BE2C (cell line): ENCODE measurements at places on chromosomes 1 and 21.

DNA sequence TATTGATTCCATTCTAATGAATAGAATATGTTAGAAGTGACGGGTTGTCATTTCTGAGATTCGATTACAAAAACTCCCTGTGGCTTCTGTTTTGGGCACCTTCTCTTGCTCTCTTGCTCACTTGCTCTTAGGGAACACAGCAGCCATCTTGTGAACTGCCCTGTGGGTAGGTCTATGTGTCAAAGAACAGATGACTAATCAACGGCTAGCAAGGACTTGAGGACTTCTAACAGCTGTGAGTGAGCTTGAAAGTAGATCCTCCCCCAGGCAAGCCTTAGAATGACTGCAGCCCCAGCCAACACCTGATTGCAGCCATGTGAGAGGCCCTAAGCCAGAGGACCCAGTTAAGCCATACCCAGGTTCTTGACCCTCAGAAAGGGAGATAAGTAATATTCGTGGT, 49.3 kb downstream of the AZIN2 start:
- no peak for DNase-seq

DNA sequence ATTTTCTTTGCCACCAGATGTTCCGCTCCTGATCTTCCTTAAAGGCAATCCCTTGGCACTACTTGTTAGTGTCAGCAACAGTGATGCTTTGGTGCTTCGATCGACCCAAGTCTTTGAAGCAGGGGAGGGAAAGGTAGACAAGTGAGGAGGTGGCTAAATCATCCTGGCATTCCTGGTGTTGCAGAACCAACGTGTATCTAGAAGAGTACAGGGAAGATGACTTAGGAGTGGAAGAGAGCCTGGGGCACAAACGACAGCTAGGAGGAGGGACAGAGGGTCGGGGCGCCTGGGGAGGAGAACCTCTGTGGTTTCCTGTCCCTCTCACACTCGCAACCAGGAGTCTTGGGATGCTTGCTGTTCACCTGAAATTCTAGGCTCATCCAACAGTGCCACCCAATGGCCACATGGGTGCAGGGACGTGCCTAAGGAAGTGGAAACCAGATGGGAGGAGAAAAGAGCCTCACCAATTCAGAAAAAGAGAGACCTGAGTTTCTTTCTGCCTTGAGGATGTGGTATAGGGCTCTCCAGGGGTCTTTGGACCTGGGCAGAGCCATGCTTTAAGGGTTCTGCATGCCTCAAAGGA, 9.5 kb upstream of the KCNA2 start:
- DNase-seq: peak; percentile 79

- no peak for DNase-seq
These were observed 60.7 kb upstream of the KIF26B start for GRCh38 chr1:245094092-245094491.

- DNase-seq: no peak
These were observed 95.9 kb downstream of the USP25 start for GRCh38 chr21:15825700-15826099.

DNA sequence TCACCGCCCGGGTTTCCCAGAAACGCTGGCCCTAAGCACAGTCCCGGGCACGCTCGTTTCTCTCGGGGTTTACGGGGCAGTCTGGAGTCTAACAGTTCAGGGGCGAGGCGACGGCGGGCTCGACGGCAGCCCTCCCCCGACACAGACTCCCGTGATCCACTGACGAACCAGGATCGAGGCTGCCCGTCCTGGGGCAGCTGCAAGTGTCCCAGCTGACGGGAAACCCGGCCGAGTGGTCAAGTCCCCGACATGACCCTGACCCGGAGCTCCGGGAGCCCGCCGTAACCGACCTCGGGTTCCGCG, 494 bp downstream of the UBE2J2 start:
- no peak for DNase-seq

DNA sequence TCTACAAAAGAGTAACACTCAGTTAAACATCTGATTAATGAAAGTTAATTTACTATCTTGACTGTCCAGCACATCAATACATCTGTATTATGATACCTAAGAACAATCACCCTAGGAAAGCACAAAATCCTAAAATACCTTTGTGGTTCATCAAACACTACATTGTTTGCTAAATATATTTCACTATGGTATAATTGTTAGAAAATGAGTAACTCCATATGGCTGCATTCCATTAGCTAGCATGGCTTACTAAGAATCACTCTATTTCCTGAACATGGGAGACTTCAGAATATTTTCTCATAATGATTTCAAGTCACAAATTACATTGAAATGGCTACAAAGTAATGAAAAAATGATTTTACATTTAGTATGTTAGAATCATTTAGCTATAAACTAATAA, 12.5 kb downstream of the TRMT1L start:
- no peak for DNase-seq

- no peak for DNase-seq
These were observed 29.0 kb upstream of the PRRX1 start for GRCh38 chr1:170634824-170635410.

DNA sequence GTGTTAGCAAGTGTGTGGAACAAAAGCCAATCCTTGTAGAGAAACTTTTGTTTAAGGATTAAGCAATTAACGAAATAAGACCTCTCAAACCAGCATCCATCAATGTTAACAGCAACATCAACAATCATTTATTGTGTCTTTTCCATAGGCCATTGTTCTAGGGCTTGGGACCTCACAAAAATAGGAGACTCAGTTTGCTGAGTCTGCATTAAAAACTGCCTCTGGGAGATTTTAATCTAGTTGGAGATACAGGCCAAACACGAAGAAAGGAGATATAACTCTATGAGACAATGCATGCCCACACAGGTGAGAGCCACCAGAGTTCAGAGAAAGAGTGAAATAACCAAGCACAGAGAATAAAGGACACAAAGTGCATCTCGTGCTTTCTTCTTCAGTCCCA, 14.4 kb upstream of the SELP start:
- DNase-seq: no peak

GRCh38 chr1:35569936-35570335, 3.2 kb upstream of the TFAP2E start:
- DNase-seq: no peak

DNA sequence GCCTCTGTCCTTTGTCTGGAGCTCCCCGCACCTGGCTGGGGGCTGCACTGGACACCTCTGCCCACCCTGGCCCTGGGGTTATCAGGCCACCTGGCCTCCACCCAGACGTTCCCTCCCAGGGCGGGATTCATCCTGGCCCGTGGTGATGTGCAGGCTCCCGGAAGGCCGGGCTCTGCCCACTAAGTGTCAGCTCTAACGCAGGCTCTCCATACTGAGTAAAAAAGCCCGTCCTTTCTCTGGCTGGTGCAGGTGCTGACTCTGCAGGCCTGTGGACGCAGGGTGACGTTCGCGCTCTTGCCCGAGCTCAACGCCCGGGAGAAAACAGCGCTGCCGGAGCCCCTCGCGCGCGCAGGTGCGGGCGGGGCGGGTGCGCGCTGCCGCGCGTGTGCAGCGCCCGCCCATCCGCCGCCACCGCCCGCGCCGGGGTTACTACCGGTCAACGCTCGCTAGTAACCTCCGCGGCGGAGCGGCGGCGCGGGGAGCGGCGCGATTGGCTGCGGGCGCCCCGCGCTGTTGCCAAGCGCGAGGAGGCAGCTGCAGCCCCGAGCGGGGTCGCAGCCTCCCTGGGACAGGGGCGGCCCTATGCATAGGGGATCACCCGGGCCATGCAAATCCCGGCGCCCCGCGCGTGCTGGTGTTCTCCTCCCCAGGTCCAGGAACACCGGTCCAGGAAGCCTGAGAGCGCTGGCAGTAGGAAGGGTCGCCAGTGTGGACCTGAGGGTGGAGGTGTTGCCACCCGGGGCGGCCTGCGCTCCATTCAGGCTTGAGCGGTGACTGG, 15.7 kb downstream of the ABCG1 start:
- DNase-seq: peak; percentile 91

- DNase-seq: no peak
These were observed 125.9 kb downstream of the PTPRC start for GRCh38 chr1:198764748-198765147.

DNA sequence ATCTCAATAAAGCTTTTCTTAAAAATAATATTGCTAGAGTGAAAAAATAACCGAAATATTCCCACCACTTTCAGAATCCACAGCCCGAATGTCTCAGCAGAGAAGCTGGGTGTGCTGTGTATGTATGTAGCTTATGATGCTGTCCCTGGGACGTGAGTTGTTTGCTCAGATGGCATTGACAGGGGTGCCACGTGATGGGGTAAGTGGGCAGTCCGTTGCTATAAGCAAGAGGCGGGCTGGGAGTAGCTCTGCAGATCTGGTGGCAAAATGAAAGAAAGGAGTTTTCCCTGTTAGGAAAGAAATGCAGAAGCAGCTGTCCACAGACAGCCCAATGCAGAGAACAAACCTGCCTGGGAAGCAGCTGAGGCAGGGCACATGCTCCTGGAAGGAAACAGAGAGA, 3.8 kb upstream of the FAM20B start:
- DNase-seq: peak; percentile 50

- DNase-seq: no peak
These were observed 54.7 kb upstream of the ARHGEF16 start for GRCh38 chr1:3399732-3400131.

DNA sequence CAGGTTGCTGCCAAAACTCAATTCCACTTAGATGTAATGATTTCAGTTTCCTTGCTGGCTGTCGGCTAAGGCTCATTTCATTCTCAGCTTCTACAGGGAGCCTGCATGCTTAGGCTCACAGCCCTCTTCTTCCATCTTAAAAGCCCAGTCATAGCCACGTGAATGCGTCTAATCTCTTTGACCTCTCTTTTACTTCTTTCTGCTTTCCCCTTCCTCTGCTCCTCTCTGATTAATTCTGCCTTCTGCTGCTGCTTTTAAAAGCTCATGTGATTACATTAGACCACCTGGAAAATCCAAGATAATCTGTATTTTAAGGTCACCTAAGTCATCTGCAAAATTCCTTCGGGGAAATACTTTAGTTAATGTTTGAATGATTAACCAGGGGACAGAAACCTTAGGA, 812.8 kb upstream of the BRINP3 start:
- DNase-seq: no peak

DNA sequence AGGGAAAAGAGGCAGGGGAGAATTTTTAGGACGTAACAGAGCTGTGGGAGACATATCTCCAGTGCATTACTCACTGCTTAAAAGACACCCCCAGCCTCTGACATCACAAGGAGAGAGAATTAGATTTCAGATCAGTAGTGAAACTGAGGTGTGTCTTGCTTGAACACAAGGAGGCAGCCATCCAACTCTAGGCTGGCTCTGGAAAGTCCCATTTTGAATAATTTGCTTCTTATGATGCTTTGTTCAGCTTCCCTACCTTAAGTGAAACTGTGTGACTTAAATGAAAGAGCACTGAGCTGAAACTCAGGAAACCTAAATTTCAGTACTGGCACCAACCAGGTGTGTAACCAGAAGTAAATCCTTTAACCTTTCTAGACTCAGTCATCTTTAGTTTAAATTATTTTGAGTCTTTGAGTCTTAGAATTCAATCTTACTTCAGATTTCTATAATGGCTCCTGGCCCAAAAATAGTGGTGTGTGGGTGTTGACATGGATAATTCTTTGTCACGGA, 251.6 kb upstream of the SGIP1 start:
- no peak for DNase-seq

GRCh38 chr1:227295609-227296008, 22.7 kb downstream of the CDC42BPA start:
- no peak for DNase-seq

DNA sequence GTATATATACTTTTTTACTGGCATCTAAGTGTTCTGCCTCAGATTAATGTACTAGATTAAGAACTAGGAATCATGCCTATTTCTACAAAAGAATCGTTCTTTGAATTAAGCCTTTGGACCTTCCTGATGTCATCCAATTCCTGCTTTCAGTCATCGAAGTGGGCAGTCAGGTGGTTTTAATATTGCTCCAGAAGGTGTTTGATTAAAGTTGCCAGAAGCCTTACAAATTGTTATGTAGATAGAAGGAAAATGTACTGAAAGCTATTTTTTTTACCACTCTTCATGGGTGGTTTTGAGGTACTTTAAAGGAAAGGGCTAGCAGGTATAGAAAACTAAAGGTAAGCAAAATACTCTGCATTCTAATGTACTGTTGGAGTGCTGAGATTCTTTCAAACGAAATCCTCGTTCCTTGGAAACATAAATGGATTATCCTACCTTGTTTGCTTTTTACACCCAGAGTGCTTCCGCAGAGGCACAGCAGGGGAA, 716 bp downstream of the CTBS start:
- no peak for DNase-seq

DNA sequence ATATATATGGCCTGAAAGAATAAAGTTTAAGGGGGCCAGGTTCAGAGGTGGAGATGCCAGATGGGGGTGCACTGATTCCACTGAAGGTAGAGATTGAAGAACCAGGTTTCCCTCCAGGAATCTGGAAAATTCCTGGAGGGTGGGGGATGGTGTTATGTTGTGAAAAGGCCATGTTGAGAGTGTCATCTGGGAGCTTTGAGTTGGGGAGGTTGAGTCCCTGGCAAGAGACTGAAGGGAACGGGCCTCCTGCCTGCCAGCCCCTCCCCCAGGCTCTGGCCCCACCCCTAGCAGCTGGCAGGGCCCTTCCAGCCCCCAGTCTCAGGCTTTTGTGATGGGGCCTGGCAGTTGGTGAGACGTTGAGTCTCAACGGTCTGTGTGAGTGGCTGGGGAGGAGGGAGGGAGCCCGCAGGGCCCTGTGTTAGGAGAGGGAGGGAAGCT, 4.1 kb downstream of the PTPRU start:
- DNase-seq: peak; percentile 15

DNA sequence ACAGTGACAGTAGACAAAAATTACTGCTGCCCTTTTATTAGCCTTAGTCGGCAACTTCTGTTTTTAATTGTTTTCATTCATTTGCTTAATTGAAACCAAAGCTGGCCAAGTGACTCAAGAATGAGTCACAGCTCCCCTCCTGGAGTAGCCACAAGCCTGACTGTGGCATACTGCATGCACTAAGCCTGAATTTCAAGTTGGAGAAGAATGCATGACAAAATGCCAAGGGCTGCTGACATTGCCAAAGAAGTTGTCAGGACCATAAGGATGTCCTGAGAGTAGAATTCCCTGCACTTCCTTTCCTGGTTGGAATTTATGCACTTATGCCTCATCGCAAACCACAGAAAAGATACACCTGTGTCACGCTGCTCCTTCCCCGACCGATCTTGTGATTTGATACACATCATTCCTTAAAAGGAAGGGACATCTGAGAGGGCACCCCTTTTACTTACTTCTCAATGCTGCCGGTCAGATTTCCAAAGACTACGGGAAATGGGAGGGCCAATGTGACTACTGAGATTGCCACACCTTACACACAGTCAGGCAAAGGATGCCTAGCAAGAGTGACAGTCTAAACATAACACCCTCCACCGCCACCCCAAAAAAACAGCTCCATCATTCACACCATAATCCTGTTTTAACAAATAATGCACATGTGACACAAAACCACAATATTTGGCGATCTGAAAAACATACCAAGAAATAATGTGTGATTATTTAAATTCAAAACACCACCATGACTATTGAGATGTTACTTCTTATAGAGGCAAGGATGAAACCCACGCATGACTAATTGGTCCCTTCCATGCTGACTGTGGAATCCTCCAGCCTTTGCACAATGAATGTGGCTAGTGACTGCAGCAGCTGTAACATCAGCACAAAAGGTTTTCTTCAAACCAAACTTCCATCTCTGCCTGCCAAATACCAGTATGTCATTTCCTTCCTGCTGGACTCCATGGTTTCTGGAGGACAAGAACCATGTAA, 28.2 kb downstream of the VAV3 start:
- DNase-seq: no peak
